ENCODE measurements at places on chromosomes 12 and 14. TPM values are rescaled to one million over a fixed set of nuclear protein-coding genes. Genes with fewer than 3 reads are reported as not detected.

TAS2R46 gene
- total RNA-seq, result 2.3 TPM

NPFF gene
- 0.43 TPM for total RNA-seq

KCNMB4 gene
- 4.3 TPM for total RNA-seq

DLGAP5 gene
- 81.7 TPM for total RNA-seq

DNA sequence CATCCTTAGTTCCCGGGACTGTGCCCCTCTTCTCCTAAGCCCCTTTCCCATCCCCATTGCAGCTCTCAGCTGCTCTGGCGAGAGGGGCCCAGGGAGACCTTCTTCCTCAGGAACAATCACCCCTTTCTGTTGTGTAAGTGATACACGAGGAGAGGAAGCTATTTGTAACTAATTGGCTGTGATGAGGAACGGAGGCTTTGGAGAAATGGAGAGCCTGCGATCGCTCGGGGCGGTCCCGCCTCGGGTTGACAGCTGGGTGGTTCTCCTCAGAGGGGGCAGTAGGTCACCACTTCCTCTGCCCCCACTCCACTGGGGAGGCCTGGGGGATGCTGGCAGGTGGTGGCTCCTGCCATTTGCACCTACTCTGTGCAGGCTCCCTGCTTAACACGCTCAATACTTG, 6.6 kb upstream of the PGF start:
- no peaks in the 10 kb centered on the region for H3K36me3 ChIP-seq
- peak overlapping the region; percentile 85 for H3K27ac ChIP-seq
- H3K4me1 ChIP-seq, result peaks cover 66% of the 10 kb centered on the region
- H3K4me3 ChIP-seq, result no peak overlapping the region
- no peaks in the 10 kb centered on the region for H3K27me3 ChIP-seq

DNA sequence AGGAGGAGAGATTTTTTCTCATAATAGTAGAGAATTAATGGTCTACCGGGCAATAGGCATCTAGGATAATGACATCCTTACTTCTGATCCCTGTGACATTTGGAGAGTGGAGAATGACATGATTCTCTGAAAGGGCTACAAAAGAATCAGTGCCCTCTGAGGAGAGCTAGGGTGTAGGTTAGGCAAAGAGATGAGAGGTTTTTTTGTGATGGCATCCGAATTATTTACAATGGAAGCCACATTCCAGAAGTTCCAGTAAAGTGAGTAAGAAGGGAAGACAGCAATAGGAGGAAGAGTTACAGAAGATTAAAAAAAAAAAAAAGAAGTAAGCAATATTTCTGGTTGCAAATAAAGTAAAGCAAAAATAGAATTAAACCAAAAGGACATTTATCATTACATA, 478.0 kb downstream of the RMST start:
- DNase-seq, result no peak
- H3K36me3 ChIP-seq, result no peaks in the 10 kb centered on the region
- H3K4me3 ChIP-seq, result no peak overlapping the region
- H3K4me1 ChIP-seq, result no peaks in the 10 kb centered on the region

DNA sequence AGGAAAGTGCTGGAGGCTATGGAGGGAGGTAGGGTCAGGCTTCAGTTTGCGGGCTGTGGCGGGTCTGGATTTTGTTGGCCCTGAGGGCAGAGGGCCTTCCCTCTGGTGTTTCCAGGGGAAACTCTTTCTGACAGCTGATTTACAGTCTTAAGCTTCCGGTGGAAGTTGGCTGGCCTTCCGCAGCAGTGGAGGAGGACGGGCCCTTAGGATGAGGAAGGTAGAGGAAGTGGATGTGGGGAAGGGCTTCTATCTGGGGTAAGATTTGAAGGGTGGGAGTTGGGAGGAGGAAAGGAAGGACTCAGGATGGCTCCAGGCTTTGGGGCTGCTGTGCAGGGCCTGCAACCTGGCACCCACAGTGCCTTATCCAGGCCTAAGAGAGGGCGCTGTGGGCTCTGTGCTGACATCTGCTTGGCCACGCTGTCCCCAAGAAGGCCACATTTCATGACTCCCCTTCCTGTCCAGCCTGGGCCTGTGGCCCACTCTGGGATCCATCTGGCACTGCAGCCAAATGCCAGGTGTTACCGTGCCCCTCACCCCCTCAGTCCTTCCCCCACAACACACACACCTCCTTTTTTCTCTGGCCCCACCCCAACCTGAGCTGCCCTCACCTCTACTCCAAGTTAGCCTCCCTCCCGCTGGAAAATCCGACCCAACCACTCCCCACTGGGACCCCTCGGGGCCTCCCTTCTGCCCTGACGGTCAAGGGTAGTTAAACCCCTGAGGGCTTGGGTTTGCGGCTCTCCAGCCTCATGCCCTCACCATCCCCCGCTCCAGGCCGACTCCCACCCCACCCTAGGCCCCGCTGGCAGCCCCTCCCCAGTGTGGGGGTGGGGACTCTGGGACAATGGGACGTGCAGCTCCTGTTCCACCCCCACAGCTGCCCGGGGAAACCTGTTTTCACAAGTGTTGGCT, 7.7 kb upstream of the PPP1R13B start:
- no peaks in the 10 kb centered on the region for H3K36me3 ChIP-seq
- DNase-seq, result peak; percentile 91
- H3K4me3 ChIP-seq, result peak overlapping the region; percentile 35
- peaks cover 25% of the 10 kb centered on the region for H3K4me1 ChIP-seq
- H3K27me3 ChIP-seq, result peaks cover 3% of the 10 kb centered on the region
- H3K27ac ChIP-seq, result peak overlapping the region; percentile 61

GRCh38 chr12:70006619-70006973, 181.6 kb downstream of the MYRFL start:
- H3K4me1 ChIP-seq, result peaks cover 32% of the 10 kb centered on the region
- no peak overlapping the region for H3K4me3 ChIP-seq
- H3K27ac ChIP-seq, result no peak overlapping the region
- H3K27me3 ChIP-seq, result no peaks in the 10 kb centered on the region

GRCh38 chr12:108616359-108616758, 17.3 kb downstream of the SELPLG start:
- H3K27me3 ChIP-seq, result no peaks in the 10 kb centered on the region
- H3K4me3 ChIP-seq, result no peak overlapping the region
- no peak overlapping the region for H3K27ac ChIP-seq
- no peak for DNase-seq
- no peaks in the 10 kb centered on the region for H3K36me3 ChIP-seq

GRCh38 chr12:86373813-86374212, 117.6 kb upstream of the MGAT4C start:
- DNase-seq, result no peak
- H3K4me1 ChIP-seq, result no peaks in the 10 kb centered on the region
- no peaks in the 10 kb centered on the region for H3K27me3 ChIP-seq
- no peak overlapping the region for H3K4me3 ChIP-seq
- H3K27ac ChIP-seq, result no peak overlapping the region

DNA sequence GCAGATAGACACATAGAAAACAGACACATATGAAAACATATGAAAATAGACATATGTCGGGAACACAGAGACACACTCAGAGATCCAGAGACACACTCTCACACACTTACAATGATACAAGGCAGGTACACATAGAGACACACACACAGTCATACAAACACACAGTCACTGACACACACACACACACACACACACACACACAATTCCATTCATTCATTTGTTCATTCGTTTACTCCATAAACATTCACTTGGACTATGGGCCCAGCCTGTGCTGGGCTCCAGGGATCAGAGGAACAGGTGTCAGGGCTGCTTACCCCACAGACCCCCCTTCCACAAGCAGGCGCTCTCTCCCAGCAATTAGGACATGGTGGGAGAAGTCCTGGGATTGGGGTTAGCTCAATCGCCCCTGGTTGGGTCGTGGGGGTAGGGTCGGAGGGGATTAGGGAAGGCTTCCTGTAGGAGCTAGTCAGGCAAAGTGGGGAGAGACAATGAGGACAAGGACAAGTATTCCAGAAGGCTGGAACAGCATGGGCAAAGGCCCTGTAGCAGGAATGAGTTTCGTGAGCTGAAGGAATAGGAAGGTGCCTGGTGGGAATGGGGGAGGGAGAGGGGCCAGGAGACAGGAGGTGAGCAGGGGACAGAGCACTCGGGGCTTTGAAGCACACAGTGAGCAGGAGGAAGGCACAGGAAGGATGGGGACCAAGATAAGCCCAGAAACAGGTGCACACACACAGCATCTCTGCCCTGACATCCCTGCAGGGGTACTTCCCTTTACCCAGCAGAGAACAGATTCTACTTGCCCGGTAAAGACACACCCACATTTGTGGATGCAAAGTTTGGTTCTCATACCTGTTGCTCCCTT, 6.5 kb downstream of the RASAL1 start:
- no peak overlapping the region for H3K27ac ChIP-seq
- H3K4me1 ChIP-seq, result peaks cover 4% of the 10 kb centered on the region
- DNase-seq, result no peak
- no peaks in the 10 kb centered on the region for H3K27me3 ChIP-seq
- no peak overlapping the region for H3K4me3 ChIP-seq

- no peak for DNase-seq
- no peaks in the 10 kb centered on the region for H3K36me3 ChIP-seq
- H3K4me3 ChIP-seq, result no peak overlapping the region
- H3K4me1 ChIP-seq, result no peaks in the 10 kb centered on the region
Observed at GRCh38 chr12:128977441-128977840, 124.2 kb downstream of the GLT1D1 start.

- no peak overlapping the region for H3K4me3 ChIP-seq
- DNase-seq, result no peak
- H3K4me1 ChIP-seq, result no peaks in the 10 kb centered on the region
- no peaks in the 10 kb centered on the region for H3K27me3 ChIP-seq
Observed at GRCh38 chr12:98466640-98467400, 48.6 kb upstream of the TMPO start.

DNA sequence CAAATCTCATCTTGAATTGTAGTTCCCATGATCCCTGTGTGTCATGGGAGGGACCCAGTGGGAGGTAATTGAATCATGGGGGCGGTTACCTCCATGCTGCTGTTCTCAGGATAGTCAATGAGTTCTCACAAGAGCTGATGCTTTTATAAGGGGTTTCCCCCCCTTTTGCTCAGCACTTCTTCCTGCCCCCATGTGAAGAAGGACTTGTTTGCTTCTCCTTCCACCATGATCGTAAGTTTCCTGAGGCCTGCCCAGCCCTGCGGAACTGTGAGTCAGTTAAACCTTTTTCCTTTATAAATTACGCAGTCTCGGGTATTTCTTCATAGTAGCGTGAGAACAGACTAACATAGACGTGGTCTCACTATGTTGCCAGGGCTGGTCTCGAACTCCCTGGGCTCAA, 56.1 kb upstream of the EIF5 start:
- no peaks in the 10 kb centered on the region for H3K27me3 ChIP-seq
- H3K4me3 ChIP-seq, result no peak overlapping the region
- DNase-seq, result no peak

DNA sequence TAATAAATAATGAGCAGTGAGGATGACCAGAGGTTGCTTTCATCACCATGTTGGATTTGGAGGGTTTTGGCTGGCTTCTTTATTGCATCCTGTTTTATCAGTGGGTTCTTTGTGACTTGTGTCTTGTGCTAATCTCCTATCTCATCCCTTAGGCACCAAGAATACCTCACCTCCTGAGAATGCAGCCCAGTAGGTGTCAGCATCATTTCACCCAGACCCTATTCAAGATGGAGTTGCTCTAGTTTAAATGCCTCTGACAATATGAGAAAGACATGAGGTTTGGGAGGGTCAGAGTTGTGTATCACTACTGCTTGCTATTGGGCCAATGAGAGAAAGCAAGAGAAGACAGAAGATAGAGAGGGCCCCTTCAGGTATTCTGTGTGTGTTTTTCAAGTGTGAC, 592.2 kb downstream of the ETNK1 start:
- no peaks in the 10 kb centered on the region for H3K36me3 ChIP-seq
- H3K4me3 ChIP-seq, result no peak overlapping the region
- peaks cover 6% of the 10 kb centered on the region for H3K4me1 ChIP-seq
- H3K27ac ChIP-seq, result no peak overlapping the region
- DNase-seq, result peak; percentile 22

- H3K27ac ChIP-seq, result no peak overlapping the region
- no peaks in the 10 kb centered on the region for H3K4me1 ChIP-seq
- peak; percentile 1 for DNase-seq
- H3K36me3 ChIP-seq, result no peaks in the 10 kb centered on the region
- no peaks in the 10 kb centered on the region for H3K27me3 ChIP-seq
Observed at GRCh38 chr14:100529561-100530031, 57.6 kb downstream of the BEGAIN start.

DNA sequence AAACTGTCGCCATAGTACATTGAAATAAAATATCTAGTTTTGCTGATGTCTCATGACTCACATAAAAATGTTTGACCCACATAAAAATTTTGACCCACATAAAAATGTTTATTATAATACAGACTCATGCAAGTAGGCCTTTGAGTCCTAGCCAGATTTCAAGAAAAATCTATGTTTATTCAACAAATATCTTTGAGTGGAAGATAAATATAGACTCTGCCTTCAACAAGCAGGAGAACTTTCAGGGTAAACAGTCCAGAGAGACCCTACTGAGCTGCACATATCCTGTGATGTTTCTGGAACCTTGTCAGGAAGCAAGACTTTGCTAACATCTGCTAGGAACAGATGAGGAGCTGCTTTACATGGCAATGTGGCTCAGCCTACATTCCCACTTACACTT, 283.1 kb downstream of the MDGA2 start:
- no peaks in the 10 kb centered on the region for H3K27me3 ChIP-seq
- H3K4me3 ChIP-seq, result no peak overlapping the region
- DNase-seq, result no peak
- no peaks in the 10 kb centered on the region for H3K36me3 ChIP-seq

DNA sequence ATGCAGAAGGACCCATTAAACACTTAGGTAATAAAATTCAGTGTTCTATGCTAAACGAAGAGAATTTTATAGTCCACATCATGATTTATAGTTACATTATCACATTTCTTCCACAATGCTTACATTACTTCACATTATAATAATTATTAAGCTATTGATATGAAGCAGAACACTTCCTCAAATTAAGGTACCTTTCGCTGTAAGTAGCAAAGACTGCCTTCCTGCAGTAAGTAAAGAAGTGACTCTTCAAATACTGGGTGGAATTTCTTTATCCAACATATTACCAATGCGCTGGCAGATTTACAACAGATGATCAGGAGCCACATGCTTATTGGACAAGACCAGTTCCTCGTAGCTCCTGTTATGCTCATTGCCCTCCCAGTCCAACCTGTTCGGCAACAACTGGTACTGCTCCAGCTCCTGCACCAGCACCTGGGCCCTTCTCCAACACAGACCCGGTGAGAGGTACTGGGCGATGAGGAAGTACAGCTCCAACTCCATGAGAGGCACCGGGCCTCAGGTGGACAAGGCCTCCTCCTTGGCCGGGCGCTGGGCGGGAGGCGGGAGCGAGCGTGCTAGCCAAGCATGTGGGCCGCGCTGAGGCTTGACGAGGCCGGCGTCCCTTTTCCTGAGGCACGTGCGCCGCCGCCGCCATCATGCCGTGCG, 210.7 kb upstream of the ATP2B1 start:
- no peak overlapping the region for H3K4me3 ChIP-seq
- no peak overlapping the region for H3K27ac ChIP-seq
- H3K4me1 ChIP-seq, result peaks cover 2% of the 10 kb centered on the region
- DNase-seq, result no peak

Data from SJCRH30 (cell line).